ENCODE measurements at places on chromosomes 4 and X.

GRCh38 chrX:49840679-49841078 lies 11.6 kb downstream of the PAGE4 start:
- no peak for DNase-seq

DNA sequence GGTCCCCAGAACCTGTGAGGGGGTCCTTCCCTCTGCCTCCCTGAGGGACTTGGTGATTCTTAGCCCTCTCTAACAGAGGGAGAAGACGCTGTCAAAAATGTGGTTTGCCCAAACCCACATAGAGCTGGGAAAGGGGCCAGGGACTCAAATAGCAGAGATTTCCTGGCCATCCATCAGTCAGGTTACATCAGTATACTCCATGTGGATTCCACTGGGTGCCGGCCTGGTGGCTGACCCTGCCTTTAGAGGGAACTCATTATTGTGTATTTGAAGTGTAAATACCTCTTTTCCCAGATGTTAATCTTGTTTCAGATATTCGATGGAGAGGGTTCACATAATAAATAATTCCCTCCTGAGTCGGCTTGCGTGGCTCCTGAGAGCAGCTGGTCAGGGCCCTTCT lies 130.3 kb downstream of the TBL1X start:
- DNase-seq = no peak

GRCh38 chrX:37603938-37604409 lies 32.5 kb downstream of the LANCL3 start:
- DNase-seq = no peak

- no peak for DNase-seq
Measured at GRCh38 chr4:123750044-123750443, 353.4 kb downstream of the SPRY1 start.

DNA sequence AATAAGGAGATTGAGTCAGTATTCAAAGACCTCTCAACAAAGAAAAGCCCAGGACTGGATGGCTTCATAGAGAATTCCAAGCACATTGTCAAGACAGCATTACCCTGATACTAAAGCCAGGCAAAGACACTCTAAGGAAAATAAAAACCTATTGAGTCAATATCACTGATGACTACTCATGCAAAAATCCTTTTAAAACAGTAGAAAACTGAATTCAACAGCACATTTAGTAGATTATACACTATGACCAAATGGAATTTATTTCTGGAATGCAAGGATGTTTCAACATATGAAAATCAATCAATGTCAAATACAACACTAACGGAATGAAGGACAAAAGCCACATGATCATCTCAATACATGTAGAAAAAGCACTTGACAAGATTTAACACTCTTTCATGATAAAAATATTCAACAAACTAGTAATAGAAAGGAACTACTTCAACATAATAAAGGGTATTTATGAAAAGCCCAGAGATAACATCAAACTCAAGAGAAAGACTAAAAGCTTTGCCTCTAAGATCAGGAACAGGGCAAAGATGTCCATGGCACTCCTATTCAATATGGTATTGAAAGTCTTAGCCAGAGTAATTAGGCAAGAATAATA lies 633.3 kb downstream of the ANKRD50 start:
- no peak for DNase-seq

DNA sequence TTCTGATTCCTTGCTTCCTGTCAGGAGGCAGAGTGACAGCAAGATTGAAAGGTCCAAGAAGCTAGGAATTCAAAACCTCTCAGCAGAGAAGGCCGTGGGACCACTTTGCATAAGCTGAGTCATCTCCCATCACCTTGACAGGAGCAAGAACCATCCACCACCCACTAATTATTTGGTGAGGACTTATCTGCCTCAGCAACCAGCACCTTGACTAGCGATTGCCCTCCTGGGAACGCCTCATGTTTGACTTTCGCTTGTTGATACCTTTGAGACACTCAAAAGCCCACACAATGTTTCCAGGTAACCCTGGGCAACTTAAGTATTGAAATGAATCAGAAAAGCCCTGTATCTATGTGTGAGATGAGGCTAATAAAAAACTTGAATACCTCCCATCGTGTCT lies 233.5 kb upstream of the GYPA start:
- no peak for DNase-seq

- no peak for DNase-seq
Measured at GRCh38 chr4:156422576-156422975, 468.9 kb upstream of the CTSO start.

- no peak for DNase-seq
Measured at GRCh38 chr4:24924309-24924781, 11.5 kb upstream of the CCDC149 start.

DNA sequence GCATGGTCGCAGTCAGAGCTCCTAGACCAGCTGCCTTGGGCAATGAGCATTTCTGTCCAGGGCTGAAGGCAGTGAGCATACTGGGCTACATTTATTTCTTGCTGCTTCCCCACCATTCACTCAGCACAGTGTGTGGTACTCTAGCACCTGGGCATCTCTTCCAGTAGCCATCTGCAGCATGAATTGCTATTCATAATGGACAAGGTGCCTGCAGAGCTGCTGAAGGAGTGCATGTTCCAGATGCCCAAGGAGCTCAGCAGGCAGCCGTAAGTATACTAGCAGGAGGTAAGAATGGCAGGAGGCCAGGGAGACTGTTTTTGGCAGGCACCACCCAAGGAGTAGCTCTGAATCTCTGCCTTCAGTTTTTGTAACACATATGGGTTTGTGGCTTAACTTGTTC lies 110.4 kb upstream of the RXFP1 start:
- DNase-seq = no peak

GRCh38 chrX:109352066-109352588 lies 129.8 kb downstream of the GUCY2F start:
- DNase-seq = no peak

GRCh38 chr4:80532674-80533333 lies 197.3 kb downstream of the CFAP299 start:
- DNase-seq = no peak

DNA sequence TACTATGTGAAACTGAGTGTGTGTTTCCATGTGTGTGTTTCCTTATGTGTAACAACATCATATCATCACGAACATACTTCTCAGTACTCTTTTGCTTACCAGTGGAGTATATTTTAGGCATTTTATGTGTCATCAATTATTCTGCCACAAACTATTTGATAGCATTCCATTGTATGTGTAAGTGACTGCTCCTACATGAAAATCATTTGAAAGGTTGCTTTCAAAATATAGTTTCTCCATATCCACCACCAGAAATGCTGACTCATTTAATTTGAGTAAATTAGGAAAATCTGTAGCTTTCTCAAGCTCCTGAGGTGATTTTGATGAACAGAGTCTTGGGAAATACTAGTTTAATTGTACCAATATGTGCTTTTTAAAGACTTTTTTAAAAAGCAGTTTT lies 376.2 kb downstream of the PCDH18 start:
- no peak for DNase-seq

DNA sequence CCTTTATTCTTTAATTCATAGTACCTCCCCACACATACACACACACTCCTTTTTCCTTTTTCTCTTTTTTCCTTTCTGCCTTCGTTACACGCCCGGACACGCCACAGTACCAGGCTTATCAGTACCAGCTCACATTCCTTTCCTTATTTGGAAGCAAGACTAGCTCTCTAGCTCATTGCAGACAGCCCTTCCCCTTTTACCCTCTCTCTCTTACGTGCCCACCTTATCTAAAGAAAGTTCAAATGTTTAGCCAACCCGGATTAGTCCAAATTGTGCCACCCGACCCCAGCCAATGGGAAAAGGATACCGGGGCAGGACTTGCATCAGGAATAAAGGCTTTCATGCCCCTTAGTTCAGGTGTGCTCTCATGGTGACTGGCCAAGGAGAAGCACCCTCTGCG lies 194.7 kb upstream of the VCX3A start:
- DNase-seq = no peak

GRCh38 chr4:152860046-152860445 lies 76.1 kb upstream of the FHDC1 start:
- no peak for DNase-seq

DNA sequence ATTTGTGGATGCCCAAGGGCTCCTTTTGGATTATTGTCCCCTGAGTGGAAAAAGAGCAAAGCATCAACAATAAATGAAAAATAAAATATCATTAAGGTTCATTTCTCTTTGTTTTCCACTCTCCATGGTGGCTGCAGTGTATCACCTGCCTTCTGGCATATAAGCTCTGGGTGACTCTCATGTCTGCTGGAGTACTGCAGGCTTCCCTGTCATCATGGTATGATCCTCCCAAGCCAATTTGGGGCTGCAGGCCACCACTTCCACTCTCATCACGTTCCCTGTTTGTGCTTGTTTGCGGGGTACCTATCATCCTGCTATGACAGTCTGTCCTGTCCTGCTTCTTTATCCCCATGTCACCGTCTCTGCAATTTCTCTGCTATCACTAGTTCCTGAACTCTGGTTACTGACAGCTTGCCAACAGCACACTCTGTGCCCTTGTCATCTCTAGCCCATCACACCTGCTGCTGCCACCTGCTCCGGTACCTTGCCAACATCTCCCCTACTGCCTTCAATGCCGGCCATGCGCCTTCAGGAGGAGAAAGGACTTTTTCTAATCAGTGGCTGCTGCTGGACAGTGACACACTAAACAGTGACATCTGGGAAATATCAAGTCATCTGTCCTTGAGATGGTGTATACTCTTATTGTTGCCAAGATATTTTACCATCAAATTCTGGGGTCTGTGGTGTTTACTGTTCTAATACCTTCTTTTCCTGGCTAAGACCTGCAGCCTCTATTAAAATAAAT lies 23.0 kb upstream of the FGF5 start:
- DNase-seq = no peak

- no peak for DNase-seq
Measured at GRCh38 chr4:89111833-89112563, 665 bp downstream of the TIGD2 start.

GRCh38 chr4:177117256-177117655 lies 192.4 kb upstream of the NEIL3 start:
- DNase-seq = no peak
